Thoracic aorta (tissue), 2 donors: ENCODE measurements at places on chromosomes 4 and X. TPM values are rescaled to one million over a fixed set of nuclear protein-coding genes. Genes with fewer than 3 reads are reported as not detected.
A peak's percentile ranks its signal among the peaks of the same experiment; 100 is the strongest.

LNX1 gene
- 12.6 TPM for total RNA-seq

DNA sequence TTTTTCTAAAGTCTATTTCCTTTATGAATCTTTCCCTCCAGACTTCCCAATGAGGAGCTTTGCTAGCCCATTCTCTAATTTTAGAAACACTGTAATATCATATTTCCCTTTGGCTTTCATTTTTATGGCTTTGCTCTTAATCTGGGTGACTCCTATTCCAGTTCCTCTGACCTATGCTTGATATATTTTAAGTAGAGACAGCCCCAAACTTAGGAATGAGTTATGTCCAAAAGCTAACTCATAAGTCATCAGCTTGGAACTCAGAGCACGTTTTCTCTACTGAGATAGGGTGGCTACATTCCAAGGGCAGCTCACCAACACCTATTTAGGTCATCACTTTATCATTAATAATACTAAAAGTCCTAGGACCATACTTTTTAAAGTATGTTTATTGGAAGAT is 77.8 kb downstream of the OR13H1 start:
- DNase-seq, result no peak

GRCh38 chr4:121736735-121737351 is 28.1 kb downstream of the SMIM43 start:
- DNase-seq, result no peak

DNA sequence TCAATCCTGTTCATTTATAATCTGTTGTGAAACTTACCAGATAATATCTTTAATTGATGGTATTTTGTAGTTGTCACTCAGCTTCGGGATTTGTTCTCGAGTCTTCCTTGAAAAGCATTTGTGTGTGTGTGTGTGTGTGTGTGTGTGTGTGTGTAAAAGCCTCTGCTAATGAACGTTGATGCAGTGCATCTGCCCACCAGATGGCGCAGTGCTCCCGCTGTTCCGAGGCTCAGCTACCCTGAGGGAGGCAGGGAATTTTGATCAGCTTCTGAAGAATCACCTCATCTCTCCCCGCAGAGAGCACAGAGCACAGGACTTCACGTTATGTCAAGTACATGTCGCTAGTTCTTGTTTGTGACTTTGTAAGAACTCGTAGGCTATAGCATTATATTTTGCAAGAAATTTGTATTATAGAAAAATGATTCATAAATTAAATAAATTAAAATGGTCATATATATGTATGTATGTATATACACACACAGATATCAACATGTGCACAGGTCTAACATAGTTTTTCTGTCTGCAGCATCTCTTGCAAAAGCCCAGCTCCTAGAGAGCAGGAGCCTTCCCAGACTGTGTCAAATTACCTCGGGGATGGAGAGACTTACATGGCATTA is 316.7 kb upstream of the IGFBP7 start:
- DNase-seq, result peak; percentile 6

KLKB1 gene
- 1.6 TPM for total RNA-seq

GRCh38 chrX:147958291-147958690 is 22.8 kb upstream of the FMR1NB start:
- no peak for DNase-seq

DNA sequence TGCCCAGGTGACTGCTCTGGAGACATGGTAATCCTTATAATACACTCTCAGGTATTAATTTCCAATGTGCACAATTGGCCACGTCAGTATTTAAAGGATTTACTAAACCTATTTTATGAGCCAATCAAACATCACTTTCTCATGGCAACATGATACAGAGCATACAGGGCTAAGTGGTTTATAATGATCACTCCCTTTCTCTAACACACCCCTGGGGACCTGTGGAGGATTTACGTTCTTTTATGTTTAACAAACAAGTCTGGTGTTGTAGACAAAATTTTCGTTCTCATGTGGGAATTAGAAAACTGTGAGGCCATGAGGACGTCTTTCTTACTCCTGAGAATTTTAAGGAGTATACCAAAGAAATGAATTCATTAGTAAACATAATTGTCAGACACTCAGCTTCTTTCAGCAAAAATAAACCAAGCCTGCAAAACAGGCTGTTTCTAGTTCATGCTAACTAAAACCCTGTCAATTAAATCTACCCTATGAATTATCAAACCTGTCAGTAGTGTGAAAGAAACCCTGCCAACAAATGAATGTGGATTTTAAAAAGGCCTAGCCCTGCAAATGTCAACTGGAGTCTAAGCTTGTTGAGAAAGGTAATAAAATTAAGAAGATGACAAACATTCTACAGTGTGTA is 155.8 kb downstream of the PDGFC start:
- no peak for DNase-seq

GRCh38 chr4:140529434-140529833 is 5.5 kb downstream of the ELMOD2 start:
- DNase-seq, result no peak

DNA sequence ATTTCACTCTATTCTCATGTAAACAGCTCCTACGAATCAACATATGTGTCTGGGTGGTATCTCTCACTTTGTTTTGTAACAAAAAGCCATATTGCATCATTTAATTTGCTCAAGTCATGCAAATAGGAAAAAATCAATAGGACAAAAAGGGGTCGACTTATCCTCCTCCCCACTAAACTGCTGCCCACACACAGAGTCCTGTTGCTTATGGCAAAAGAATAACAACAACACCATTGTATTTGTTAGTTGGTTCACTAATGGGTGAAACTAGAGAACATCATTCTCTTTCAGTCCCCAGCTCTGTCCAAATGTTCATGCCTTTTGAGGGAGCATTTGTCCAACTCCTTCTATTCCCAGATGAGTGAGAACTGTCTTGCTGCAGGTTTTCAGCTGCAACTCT is 2.1 kb downstream of the HHIP start:
- no peak for DNase-seq

DNA sequence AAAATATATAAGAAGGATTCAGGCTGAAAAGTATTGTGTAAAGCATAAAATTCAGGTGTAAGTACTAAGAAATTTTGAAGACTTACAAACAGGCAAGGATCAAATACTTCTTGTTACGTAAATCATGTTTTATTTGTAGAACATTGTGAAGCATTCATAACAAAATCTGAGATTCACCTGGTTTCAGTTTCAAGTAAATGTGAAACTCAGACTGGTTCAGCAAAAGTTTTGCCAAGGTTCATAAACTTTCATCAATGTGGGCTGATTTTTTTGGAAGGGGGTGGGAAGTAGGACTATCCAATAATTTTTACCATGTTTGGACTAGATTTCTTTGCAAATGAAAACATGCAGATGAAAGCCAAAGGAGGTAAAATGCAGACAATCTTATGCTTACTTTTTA is 527.7 kb downstream of the ANKRD50 start:
- DNase-seq, result no peak

EPGN gene
- 1.6 TPM for total RNA-seq

NDP gene
- total RNA-seq, result 0.27 TPM

DNA sequence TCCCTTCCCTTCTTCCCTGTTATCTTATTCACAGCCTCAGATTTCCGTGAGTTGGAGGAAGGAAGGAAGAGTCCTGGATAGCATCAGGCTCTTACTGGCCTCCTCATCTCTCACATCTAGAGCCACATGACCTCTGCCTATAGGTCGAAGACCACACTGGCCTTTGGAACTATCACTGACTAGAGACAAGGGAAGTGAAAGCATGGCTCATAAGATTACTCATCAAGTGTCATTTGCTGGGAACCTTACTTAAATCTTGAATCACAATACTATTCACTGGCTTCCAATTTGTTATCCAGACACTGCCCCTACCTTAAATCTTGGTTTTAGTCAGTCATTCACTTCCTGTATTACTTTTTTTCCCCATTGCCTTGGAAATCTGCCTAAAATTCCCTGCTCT is 61.6 kb upstream of the MTMR8 start:
- DNase-seq, result no peak

DNA sequence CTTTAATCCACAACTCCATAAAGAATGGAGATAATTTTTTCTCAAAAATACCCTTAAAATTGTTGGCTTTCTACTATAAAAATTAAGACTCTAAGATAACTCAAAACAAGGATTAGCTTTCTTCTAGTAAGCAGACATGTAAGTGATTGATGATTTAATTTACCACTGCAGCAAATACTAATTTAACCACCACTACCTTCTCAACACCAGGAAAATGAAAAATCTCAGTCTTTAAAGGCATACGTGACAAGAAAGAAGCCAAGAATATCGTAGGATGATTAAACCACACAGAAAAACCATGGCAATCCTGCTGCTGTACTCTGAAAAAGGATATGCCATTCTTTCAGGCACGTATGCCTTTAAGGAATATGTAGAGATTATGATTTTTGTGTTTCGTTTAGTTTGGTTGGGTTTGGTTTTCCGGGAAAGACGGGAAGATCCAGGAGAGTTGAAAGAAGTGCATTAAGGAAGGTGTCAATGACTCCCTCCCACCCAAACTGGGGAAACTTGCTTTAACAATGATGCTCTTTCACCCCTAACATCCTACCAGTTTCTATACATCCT is 881 bp downstream of the LRCH2 start:
- DNase-seq, result no peak

DNA sequence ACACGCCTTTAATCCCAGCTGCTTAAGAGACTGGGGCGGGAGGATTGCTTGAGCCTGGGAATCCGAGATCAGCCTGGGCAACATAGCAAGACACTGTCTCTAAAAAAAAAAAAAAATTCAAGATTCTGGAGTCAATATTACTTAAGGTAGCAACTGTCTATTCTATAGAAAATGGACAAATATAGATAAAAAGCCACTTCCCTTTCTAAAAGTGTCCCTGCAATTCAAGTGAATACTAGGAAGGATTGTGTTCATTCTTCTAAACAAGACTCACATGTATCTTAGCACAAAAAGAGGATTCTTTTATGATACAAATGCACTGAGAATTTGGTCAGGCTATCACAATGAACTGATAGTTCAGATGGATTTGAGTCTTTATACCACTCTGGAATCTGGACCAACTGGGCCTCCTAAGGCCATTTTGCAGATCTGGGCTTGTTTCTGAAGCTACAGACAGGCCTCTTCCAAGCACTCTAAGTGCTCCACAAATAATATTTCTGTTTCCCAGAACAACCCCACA is 7.0 kb downstream of the PKD2 start:
- DNase-seq, result no peak

DNA sequence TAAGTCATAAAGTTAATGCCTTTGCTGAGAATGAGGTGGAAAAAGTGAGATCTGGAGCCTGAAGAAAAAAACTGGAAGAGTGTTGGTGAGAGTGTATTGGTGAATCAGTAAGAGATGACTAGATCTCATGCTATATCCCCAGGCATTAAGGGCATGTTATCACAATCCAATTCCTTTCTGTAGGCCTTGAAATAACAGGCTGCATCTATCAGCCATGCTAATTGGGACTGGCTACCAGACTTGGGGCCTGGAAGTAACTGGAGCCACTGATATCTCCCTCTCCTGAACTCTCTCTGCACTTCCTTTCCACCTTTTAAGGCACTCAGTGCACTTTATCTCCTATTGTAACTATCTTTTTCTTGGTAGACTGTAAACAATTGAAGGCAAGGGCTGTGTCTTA is 88.8 kb upstream of the HPRT1 start:
- DNase-seq, result no peak

DNA sequence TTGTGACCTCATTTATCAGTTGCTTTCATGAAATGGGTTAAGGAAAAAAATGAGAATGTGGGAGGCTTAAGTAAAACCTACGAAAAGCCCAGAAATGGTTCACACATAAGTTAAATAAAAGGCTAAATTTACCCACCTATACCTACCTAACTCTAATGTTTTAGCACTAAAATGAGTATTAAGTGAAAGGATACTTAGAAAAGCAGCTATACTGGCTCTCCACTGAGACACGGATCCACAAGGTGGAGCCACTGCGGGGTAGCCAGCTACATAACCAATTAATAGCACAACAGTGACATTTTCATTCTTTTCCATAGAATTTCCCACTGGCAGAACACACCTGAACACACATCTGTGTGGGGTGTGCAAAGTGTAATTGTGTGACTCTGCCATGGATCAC is 101.9 kb downstream of the MAML3 start:
- no peak for DNase-seq

FAM47E gene
- total RNA-seq, result 0.42 TPM

DNA sequence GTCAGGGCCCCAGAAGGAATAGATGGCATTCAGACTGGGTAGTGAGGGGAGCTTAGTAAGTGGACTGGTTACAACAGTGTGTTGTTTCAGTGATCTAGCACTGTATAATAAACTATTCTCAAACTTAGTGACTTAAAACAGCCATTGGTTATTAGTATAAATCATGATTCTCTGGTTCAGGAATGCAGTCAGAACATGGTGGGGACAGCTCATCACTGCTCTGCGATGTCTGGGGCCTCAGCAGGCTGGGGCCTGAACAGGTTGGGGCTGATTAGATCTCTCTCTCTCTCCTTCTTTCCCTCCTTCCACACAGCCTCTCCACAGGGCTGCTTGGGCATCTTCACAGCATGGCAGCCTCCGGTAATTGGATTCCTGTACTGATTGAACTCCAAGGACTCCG is 160.4 kb downstream of the GATB start:
- no peak for DNase-seq

DNA sequence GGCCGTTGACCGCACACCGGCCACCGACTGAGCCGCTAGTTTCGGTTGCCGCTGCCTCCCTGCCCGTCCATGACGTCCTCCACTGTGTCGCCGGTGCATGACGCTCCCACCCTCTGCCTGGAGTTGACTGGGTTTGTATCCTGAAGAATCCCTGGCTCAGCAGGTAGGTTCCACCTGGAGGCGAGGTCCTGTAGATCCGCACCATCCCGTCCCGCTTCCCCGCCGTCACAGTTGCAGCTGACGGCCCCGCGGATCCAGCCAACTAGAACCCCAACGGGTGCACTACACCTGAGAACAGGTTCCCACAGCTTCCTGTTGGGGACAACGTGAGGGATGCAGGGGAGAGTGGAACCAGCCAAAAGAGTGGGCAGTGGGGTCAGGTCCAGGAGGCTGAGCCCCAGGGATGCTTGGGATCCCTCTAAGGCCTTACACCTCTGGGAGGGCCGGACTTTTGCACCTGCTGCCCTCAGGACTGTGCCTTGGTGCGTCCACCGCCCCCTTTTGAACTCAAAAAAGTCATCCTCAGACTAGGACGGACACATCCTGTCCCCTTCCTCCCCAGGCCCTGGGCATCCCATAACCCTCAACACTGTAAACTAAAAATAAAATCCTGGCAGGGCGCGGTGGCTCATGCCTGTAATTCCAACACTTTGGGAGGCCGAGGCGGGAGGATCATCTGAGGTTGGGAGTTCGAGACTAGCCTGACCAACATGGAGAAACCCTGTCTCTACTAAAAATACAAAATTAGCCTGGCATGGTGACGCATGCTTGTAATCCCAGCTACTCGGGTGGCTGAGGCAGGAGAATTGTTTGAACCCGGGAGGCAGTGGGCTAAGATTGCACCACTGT is 1.1 kb upstream of the SLBP start:
- DNase-seq, result no peak

GAB3 gene
- total RNA-seq, result 9.2 TPM

SPANXA2 gene
- total RNA-seq, result 1.4 TPM
